ENCODE measurements at places on chromosomes 11 and 22.

- no peak for DNase-seq
Measured at GRCh38 chr11:72406540-72407527, 27.5 kb downstream of the CLPB start.

- no peak for DNase-seq
Measured at GRCh38 chr11:131327421-131327820, 43.0 kb upstream of the NTM start.

- DNase-seq: no peak
Measured at GRCh38 chr22:34973016-34973415, 92.9 kb upstream of the ISX start.

GRCh38 chr11:32583459-32584271 lies at the start of gene EIF3M:
TSS of gene EIF3M (plus strand) at chr11:32583831. CDS start at chr11:32583888, 57 bp downstream.
- peak; percentile 90 for DNase-seq

All from central memory CD8-positive, alpha-beta T cell (primary cell).